Activated CD4-positive, alpha-beta T cell treated with anti-CD3 and anti-CD28 coated beads for 36 hours (primary cell): ENCODE measurements at places on chromosomes 7 and 10. TPM values are rescaled to one million over a fixed set of nuclear protein-coding genes. Genes with fewer than 3 reads are reported as not detected.

The CPA2 gene
- total RNA-seq, result not detected

The CHST15 gene
- total RNA-seq, result 0.40 TPM

The CHN2 gene
- 0.25 TPM for total RNA-seq

The XRCC2 gene
- total RNA-seq, result 23.6 TPM

The EBLN1 gene
- total RNA-seq, result not detected

The MSMB gene
- not detected for total RNA-seq

The GATA3 gene
- total RNA-seq, result 23.5 TPM

The FZD8 gene
- 0.16 TPM for total RNA-seq
